Activated T-helper 1 cell treated with anti-CD3 and anti-CD28 coated beads, Interleukin-12 subunit alpha, Interleukin-12 subunit beta, Interleukin-2, Interleukin-4 antibody, amounts not matched to agents 30 ng/mL and 10 ng/mL and 1 ng/mL, durations not matched to agents 14 hours and 24 hours and 36 hours (primary cell): ENCODE measurements at places on chromosomes 1 and 21. TPM values are rescaled to one million over a fixed set of nuclear protein-coding genes. Genes with fewer than 3 reads are reported as not detected.

DNA sequence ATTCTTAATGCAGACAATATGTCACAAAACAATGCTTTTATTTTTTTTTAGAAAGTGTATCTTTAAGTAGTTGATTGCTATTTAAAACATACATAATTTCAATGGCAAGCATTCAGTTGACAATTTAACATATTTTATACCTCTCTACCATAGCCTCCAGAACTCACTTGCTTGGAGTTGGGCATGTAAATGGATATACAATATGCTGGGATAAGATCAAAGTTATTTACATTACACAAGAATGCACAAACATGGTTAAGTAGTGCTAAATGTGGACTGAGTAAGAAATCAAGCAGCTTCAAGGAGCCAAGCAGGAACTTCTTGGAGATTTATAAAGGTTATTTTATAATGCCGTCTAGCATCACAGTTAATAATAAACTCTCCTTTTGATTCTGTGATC, 17.0 kb downstream of the CLCA4 start:
- no peak for DNase-seq

- DNase-seq, result no peak
Observed at GRCh38 chr1:81197591-81197990, 603.1 kb upstream of the ADGRL2 start.

DNA sequence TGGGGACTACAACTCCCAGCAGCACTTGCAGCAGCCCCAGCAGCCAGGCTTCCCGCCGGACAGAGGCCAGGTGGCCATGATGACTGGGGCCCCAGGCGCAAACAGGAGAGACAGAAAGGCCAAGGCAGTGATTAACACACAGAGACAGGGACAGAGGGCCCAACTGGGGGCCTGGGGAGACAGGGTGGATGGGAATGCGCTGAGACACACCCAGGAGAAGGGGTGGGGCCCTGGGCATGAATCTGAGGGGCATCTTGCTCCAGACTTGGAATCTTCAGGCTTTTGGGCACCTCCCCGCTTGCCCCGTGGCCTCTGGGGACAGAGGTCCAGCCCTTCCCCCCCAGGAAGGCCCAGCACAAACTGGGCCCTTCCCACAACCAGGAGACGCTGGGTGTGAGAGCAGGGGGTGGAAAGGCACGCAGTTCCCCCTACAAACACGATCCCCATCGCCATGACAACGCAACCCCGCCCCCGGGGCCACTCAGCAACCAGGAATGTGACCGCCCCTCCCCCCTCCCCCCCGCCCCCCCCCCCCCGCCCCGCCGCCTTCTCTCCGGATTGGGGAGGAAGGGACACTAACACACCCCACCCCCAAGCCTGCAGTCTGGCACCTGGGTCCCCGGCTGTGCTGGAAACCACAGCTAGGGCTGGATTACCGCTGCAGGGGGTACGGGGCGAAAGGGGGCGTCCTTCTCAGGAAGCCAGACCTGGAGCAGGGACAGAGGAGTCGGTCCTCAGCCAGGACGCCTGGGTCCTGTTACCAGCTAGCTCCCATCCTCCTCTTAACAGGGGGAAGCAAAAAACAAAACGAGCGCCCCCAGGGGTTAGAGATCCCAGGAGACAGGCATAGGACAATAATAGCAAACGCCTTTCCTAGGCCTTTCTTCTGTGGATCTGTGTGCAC, 4.5 kb downstream of the HDGF start:
- DNase-seq, result no peak

- no peak for DNase-seq
Observed at GRCh38 chr1:35253941-35254340, 14.6 kb upstream of the ZMYM4 start.

GRCh38 chr1:5970610-5971273, 21.5 kb downstream of the NPHP4 start:
- DNase-seq, result no peak

GRCh38 chr1:31762726-31763670, 1.1 kb downstream of the ADGRB2 start:
- DNase-seq, result peak; percentile 42

GRCh38 chr1:157099633-157100009, at the start of gene ETV3L:
TSS of gene ETV3L (minus strand) at chr1:157099808. CDS start at chr1:157099523, 285 bp downstream.
- DNase-seq, result no peak

DNA sequence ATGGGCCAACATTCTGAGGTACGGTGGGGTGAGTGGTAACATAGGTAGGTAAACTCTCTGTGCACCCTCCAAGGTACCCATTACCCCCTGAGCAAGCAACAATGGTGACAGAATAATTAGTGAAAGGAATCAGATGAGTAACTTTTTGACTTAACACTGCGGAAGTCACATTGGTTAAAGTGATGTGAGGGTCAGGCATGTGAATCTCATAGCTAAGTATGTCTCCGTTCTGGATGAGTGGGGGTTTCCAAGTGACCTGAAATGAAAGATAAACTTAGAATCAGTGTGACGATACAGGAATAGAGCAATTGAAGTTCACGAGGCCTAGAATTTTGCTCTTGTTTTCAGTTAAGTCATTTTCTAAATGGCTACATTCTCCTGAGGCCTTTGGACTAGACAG, 311.7 kb downstream of the KCTD3 start:
- no peak for DNase-seq

DNA sequence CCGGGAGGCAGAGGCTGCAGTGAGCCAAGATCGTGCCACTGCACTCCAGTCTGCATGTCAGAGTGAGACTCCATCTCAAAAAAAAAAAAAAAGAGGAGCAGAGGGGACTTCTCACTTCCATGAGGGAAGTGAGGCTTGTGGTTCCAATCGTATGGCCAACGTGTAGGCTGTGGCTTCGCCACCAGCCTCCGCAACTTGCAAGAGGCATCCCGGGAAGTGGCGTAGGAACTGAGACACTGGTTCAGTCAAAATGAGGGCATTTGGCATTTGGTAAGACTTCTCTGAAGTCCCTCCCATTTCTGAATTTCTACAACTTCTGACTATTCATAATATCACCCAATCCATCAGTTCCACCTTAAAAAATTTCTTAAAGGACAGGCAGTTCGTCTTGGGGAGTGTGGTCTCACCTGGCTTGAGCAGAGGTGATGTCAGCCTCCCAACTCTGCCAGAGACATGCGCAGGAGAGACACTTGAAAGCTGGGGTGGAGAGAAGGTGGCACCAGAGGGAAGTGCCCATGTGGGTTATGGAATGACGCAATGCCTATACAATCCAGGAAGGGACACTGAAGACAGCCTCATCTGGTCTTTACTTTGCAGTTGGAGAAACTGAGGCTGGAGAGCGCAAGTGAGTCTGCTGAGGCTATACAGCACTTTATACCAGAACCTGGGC, 17.2 kb downstream of the KAZN start:
- DNase-seq, result no peak

DNA sequence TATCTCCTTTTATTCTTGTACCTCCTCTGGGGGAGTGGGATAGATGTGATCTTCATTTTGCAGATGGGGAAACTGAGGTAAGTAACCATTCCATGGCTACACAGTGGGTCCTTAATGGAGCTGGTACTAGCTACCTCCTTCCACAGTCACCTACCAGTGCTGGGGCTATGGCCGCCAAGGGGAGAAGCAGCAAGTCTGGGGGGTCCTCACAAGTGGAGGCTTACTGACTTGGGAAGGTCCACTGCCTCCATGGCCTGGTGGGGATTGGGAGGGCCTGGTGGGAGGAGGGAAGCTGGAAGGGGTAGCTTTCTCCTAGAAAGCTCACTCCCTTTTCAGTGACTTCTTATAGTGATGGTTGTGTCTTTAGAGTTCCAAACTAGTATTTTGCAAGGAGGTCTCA, 5.9 kb upstream of the FOXO6 start:
- no peak for DNase-seq

GRCh38 chr1:66341446-66342089, 192.4 kb upstream of the SGIP1 start:
- no peak for DNase-seq

DNA sequence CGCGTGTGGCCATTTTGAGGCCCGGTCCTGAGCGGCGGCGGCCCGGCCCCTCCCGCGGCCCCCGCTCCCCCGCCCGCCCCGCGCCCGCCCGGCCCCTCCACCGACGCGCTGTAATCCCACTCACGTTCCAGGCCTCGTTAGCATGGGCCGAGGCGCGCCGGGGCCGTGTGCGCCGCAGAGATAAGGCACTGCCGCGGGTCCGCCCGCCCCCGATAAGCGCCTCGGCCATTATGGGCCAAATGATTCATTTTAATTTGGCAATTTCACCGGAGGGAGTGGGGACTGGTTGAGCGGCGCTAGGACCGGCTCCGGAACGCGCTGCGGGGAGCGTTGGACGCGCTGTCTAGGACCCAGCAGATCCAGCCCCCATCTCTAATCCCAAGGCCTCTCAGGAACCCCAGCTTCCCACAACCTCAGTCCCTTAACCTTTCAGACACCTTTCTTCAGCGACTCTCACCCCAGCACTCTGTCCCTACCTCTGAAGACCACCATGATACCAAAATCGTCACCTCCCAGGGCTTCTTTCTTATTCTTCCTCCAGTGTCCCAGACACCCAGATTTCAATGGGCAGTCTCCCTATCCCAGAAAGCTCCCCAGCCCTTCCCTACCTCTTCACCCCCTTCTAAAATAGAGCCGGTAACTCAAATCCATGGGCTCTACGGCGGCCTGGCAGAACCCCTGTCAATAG, at the start of gene TAL1:
TSS of gene TAL1 (minus strand) at position 39 of the 688 bp plus-strand sequence. CDS start 6,337 bp downstream, outside the sequence.
- DNase-seq, result no peak

Gene S100A2
- 0.21 and 1.1 TPM in 2 replicates for total RNA-seq

Gene CDA
- total RNA-seq, result not detected in 2 replicates

Gene HES5
- not detected in 2 replicates for total RNA-seq

Gene SPRR4
- total RNA-seq, result not detected in 2 replicates

Gene LEMD1
- total RNA-seq, result not detected in 2 replicates

Gene AMY2A
- not detected in 2 replicates for total RNA-seq

Gene PLA2G2F
- not detected in 2 replicates for total RNA-seq

Gene XCL1
- total RNA-seq, result 16.4 and 16.9 TPM in 2 replicates
